ENCODE measurements at places on chromosomes 13 and 19. TPM values are rescaled to one million over a fixed set of nuclear protein-coding genes. Genes with fewer than 3 reads are reported as not detected.

SIGLEC5 gene
- not detected for total RNA-seq

LINGO3 gene
- total RNA-seq = not detected

CBARP gene
- total RNA-seq = 7.2 TPM

GSX1 gene
- not detected for total RNA-seq

POMP gene
- 119 TPM for total RNA-seq

WASF3 gene
- 4.3 TPM for total RNA-seq

DAND5 gene
- not detected for total RNA-seq

CD209 gene
- not detected for total RNA-seq

KLF12 gene
- total RNA-seq = 9.2 TPM

THSD8 gene
- not detected for total RNA-seq

ZNF556 gene
- not detected for total RNA-seq

CCL25 gene
- total RNA-seq = not detected

CACNA1A gene
- total RNA-seq = 0.53 TPM

PSG3 gene
- not detected for total RNA-seq

MTUS2 gene
- not detected for total RNA-seq

ZNF497 gene
- not detected for total RNA-seq

ICAM1 gene
- total RNA-seq = 45.0 TPM

NPAS1 gene
- under 0.01 TPM for total RNA-seq
